ENCODE measurements at places on chromosomes 1 and 21.

DNA sequence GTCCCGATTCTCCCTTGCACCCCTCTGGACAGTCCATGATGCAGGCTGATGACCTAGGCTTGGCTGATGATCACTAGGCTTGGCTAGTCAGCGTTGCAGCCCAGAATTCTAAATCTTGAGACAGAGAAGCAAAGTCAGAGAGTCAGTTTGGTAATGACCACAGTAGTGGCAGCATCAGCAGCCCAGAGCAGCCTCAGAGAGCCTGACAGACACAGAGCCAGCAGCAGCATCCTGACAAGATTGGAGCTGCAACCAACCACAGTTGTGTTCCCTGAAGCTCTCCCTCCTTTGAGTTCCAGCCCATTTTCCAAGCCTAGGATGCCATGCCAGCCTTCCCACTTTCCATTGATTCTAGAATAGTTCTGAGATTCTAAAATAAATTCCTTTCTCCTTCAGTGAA is 16.8 kb upstream of the ITLN1 start:
- no peak for DNase-seq

- no peak for DNase-seq
These were observed 9.1 kb downstream of the NFIA start for GRCh38 chr1:61091455-61091854.

DNA sequence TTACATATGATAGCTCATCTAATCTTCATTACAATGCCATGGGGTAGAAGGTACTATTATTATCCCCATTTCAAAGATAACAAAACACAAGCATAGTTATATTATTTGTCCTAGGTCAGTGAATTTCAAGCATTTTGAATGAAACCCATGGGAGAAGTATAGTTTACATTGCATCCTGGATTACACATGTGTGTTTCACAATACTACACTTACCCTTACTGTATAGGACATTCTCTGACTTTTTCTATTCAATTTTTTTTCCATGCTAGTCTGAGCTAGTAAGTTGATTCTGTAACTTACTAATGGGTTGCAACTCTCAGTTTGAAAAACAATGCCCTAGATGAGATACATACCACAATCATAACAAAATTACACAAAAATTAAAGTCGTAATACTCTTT is 8.7 kb upstream of the GPX7 start:
- no peak for DNase-seq

- no peak for DNase-seq
These were observed 5.9 kb upstream of the SERINC2 start for GRCh38 chr1:31407029-31407626.

DNA sequence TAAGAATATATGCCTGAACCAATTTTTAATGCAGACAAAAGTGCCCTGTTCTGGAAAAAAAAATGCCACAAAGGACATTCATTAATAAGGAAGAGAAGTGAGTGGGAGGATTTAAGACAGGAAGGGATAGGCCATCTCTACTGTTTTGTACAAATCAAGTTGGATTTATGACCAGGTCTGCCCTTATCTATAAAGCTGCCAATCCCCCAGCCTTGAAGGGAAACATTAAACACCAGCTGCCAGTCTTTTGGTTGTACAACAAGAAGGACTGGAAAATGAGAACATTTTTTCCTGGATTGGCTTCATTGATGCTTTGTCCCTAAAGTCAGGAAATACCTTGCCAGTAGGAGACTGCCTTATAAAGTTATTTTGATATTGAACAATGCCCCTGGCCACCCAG is 444.0 kb downstream of the NPHP4 start:
- no peak for DNase-seq

Measured in hypothalamus (tissue), 51 donors.